ENCODE measurements at places on chromosomes 4 and X.

DNA sequence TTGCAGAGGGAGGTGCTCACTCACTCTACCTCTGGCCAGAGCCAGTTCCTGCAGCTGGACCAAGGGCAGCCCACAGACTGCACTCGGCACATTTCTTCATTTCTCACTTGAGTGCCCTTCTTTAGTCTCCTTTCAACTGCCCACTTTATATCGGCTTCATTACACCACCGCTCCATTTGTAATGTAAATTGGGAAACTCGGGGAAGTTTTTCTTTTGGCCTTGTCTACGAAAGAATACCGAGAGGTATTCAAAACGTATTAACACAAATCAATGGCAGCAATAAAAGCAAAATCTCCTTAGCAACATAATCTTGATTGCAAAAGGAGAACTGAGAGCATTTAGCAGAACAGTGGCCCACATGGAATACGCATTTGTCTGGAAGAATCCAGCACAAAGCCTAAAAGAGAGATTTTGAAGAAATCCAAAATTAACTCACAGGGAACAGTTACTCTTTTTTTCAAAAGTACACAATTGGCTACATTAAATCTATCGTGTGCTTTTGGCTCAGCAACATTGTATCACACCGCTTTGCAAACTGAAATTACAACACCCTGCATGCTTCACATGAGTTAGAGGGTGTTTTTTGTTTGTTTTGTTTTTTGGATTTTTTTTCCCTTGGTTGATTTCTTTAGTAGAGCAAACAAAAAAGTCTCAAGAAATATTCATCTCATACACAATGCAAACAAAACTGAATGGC is 62.6 kb downstream of the CHIC2 start:
- no peak for DNase-seq

DNA sequence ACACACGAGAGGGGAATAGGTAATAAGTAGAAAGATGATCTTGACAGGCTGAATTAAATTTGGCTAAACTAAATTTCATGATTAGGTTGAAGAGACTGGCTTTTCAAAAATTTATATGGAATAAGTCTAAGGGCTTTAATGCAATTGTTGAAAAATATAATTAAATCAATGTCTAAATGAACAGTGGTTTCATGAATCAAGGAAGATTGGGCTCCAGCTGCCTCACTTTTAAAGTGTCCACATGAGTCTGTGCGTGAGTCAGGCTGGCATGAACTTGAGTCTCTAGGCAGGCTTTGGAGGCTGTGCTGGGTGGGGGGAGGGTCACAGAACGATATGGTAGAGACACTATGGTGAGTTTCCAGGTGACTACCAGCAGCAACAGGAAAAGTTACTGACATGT is 111.9 kb downstream of the SORBS2 start:
- DNase-seq = no peak

- no peak for DNase-seq
Measured at GRCh38 chr4:85966373-85966772, 393.5 kb downstream of the MAPK10 start.

GRCh38 chr4:175947117-175947722 is 118.4 kb upstream of the WDR17 start:
- no peak for DNase-seq

GRCh38 chr4:69532125-69532524 is 36.4 kb upstream of the UGT2B4 start:
- DNase-seq = no peak

Data from stimulated activated CD4-positive, alpha-beta T cell treated with anti-CD3 and anti-CD28 coated beads, Interleukin-4, amount 100 ng/mL, for 4 hours (primary cell).